SK-MEL-5 (cell line): ENCODE measurements at places on chromosomes 11 and 22. TPM values are rescaled to one million over a fixed set of nuclear protein-coding genes. Genes with fewer than 3 reads are reported as not detected.
A peak's percentile ranks its signal among the peaks of the same experiment; 100 is the strongest.

DNA sequence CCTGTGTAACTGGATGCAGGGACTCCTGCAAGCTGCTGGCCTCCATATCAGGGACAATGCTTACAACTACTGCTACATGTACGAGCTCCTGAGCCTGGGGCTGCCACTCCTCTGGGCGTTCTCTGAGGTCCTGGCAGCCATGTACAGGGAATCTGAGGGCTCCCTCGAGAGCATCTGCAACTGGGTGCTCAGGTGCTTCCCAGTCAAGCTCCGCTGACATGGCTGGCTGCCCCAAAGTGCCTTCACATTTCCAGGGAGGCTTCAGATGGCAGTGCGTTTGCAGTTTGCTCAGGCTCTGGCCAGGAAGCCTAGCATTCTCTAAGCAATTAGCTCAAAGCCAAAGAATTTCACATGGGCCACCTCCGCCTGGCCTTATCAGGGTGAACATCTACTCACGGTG lies 117.4 kb upstream of the PARVA start:
- no peak for DNase-seq

- DNase-seq, result no peak
These were observed 912 bp downstream of the KREMEN1 start for GRCh38 chr22:29073618-29074275.

- DNase-seq, result no peak
These were observed 257.3 kb downstream of the MIAT start for GRCh38 chr22:26914519-26915185.

GRCh38 chr11:14541192-14541947 lies 21.2 kb upstream of the PSMA1 start:
- peak; percentile 56 for DNase-seq

GRCh38 chr22:26835929-26836528 lies 178.6 kb downstream of the MIAT start:
- DNase-seq, result peak; percentile 70

GRCh38 chr11:30106222-30107181 lies 89.7 kb upstream of the KCNA4 start:
- DNase-seq, result no peak

DNA sequence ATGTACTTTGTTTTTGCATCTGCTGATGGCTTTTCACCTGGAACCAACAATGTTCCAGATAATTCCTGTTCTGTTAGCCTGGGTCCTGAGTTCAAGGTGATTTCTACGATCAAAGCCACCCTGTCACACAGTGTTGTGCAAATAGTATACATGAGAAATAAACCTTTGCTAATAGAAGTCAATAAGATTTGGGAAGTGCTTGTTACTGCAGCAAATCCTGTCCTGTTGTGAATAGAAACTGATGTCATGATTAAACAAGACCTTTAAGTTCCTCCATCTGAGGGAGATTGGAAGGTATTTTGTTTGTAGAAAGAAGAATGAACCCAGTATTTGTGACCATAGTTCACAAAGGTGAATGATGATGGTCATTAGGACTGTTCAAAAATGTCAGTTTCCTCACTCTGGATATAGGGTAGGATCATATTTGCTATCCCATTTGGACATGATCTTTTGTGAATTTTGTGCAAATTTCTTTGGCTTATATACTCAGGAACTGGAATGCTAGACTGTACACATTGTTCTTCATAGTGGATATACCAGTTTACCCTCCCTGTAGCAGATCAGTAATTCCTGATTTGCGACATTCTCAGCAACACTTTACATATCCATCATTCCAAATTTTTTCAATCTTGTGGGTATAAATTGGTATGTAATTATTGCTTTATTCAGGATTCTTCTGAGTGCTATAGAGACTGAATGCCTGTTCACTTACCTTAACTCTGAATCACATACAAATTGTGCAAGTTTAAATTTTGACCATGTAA lies 428.5 kb downstream of the METTL15 start:
- DNase-seq, result no peak

- DNase-seq, result no peak
These were observed 621 bp downstream of the TSPO start for GRCh38 chr22:43152003-43152356.

DNA sequence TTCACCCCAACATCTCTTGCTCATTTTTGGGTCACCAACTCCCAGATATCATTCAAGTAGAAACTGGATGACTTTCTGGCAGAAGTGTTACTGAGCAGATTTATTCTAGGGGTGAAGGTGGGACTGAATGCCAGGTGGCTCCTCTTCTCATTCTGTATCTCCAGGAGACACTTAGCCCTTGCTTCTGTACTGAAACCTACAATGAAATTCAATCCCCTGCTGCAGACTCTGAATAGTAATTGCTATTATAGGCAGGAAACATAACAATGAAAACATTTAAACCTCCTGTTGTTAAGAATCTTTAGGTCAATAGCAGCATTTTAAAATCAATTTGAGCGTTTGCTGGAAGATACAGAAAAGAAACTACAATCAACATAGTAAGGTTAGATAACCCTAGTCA lies 879.4 kb upstream of the TENM4 start:
- no peak for DNase-seq

DNA sequence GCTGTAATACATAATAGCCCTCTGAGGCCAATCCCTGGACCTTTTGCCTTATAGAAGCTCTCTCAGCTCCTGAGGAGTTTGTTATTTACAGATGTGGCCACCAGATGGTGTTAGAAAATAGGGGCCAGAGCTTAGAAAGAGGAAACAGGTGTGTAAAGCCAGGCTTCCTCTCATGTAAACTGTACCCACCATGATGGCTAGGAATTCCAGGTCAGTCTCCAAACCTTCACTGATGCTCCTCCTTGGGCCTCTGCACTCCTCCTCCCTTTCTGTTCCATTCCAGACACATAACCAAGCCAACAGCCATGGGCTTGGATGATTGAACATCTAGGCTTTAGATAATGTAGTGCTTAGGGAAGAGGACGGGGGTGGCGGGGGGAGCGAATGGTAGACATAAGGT lies 39.7 kb downstream of the USP35 start:
- peak; percentile 76 for DNase-seq

DNA sequence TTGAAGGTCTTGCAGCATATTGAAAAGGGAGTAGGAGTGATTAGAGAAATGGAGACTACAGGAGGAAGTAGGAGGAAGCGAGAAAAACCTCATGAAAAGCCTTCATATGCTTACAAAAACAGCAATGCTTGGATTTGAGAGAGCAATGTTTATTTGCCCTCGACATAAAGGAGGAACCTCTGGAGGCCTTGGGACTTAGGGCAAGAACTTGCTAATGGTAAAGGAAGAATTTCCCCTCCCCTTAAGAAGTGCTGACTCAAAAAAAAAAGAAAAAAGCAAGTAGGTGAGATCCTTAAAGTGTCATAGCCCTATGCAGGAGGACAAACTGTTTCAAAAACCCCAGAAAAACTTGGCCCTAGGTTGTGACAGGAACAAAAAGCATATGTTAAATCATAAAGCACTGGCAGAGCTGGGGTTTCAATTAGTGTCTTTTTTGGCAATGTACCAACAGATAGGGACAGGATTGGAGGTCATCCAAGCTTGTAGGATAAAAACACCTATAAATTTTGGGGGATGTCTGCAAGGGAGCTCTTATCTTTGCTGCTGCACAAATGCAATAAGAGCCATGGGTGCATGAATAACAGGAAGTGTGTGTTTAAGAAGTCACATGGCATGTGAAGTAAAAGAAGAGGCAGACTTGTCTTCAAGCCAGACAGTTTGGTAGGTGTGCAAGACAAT lies 4.9 kb downstream of the GLYAT start:
- DNase-seq, result no peak

DNA sequence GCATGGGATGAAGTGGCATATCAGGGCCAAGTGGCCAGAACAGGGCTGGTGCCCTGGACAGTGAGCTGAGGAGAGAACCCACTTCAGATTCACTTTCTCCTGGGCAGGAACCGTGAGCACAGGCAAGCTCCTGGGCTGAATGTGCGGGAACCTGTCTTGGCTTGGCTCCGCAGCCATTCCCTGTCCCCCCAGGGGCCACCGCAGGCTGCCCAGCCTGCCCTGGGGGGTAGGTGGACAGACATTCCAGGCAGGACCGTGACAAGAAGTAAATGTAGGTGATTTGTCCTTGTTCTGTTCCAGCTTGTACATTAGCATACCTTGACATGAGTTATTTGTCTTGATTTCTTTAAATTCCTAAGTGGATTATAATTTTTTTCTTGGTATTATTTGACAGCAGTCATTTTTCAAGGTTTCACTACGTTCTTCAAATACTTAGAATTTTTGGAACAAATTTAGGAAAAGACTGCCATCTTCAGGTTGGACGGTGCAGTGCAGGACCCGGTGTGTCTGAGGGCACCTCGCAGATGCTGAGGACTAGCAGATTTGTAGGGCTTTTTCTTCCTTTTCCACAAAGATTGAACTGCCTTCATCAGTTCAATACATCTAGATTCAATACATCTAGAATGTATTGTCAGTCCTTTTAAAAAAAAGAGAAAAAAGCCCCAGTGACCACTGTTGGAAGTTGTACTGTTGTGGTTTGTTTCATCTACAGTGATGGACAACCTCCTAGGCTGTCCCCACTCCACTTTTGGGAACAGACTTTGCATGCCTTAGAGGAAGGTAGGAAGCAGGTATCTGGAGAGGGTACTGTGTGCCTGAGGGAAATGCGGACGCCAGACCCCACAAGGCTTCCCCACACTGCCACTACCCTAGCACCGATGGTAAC lies 115.1 kb upstream of the RASSF10 start:
- peak; percentile 68 for DNase-seq

GRCh38 chr11:46835897-46836296 lies 10.2 kb downstream of the CKAP5 start:
- DNase-seq, result no peak

GRCh38 chr11:78535027-78535426 lies 39.6 kb downstream of the NARS2 start:
- DNase-seq, result no peak

DNA sequence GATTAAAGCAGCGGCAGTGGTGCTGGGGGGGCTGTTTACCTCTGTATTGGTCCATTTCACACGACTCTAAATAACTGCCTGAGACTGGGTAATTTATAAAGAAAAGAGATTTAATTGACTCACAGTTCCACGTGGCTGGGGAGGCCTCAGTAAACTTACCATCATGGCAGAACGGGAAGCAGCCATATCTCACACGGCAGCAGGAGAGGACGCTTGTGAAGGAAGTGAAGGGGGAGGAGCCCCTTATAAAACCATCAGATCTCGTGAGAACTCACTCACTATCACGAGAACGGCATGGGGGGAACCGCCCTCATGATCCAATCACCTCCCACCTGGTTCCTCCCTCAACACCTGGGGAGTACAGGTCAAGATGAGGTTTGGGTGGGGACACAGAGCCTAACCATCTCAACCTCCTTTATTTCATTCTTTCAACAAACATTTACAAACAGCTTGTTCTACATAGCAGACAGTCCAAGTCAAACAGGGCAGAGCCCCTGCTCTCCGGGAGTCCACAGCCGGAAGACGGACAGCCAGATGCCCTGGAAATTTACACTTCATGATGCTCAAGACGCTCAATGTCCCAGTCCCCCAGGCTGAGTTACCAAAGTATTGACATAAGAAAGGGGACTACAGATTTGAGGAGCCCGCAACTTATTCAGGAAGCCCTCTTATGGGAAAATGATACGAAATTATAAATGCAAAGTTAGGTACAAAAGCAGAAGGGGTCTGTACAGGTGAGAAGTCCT lies 26.3 kb upstream of the HMGXB4 start:
- DNase-seq, result peak; percentile 85

GRCh38 chr22:30453731-30454510 lies 17.9 kb downstream of the SEC14L3 start:
- DNase-seq, result peak; percentile 33

GRCh38 chr11:18749681-18750319 lies 23.8 kb upstream of the IGSF22 start:
- DNase-seq, result peak; percentile 63

- no peak for DNase-seq
These were observed 618 bp upstream of the CCDC81 start for GRCh38 chr11:86374069-86374468.

Gene NRGN
- 0.87 TPM in 1 of 2 replicates, not detected in the other for total RNA-seq

Gene KIRREL3
- total RNA-seq, result not detected in 2 replicates

Gene MEI1
- 0.13 TPM in 1 of 2 replicates, not detected in the other for total RNA-seq

Gene CDC42EP2
- 0.42 and 1.2 TPM in 2 replicates for total RNA-seq

Gene TRPC6
- total RNA-seq, result not detected in 2 replicates

Gene DHCR7
- total RNA-seq, result 114 and 117 TPM in 2 replicates

Gene OR5M3
- not detected in 2 replicates for total RNA-seq

Gene KLHL35
- total RNA-seq, result 0.08 and 0.24 TPM in 2 replicates

Gene KDM4F
- not detected in 2 replicates for total RNA-seq

Gene PLXNB2
- total RNA-seq, result 31.2 and 40.5 TPM in 2 replicates

Gene KRTAP5-10
- 0.53 TPM in 1 of 2 replicates, not detected in the other for total RNA-seq

Gene GRIK4
- not detected in 2 replicates for total RNA-seq

Gene SCGB1D2
- 4.5 and 6.0 TPM in 2 replicates for total RNA-seq

Gene VWCE
- 0.24 and 0.45 TPM in 2 replicates for total RNA-seq

Gene CNIH2
- 0.56 and 0.63 TPM in 2 replicates for total RNA-seq

Gene SAA2
- total RNA-seq, result not detected in 2 replicates

Gene TMPRSS5
- total RNA-seq, result 2.0 and 2.3 TPM in 2 replicates
